DMS79 (cell line): ENCODE measurements at places on chromosomes 7 and 10.

DNA sequence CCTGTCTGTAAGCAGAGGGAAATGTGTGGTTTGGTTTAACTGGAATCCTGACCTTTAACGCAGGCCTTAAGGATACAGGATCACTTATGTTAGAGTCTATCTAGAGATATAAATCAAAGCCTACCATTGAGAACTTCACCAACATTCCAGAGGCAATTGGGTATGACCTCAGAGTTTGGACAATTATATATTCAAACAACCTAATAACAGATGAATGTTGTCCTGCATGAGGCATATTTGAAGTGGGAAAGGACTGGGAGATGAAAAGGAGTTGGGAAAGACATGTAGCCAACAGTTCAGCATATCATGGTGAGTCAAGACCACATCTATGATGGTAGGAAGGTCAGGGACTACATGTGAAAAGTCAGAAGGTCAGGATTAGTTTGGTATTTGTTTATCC, 274.2 kb downstream of the DOCK4 start:
- DNase-seq: no peak

- DNase-seq: no peak
Measured at GRCh38 chr10:128411643-128412042, 285.4 kb upstream of the MKI67 start.

- peak; percentile 94 for DNase-seq
Measured at GRCh38 chr7:43647673-43648472, 65.0 kb downstream of the STK17A start.

DNA sequence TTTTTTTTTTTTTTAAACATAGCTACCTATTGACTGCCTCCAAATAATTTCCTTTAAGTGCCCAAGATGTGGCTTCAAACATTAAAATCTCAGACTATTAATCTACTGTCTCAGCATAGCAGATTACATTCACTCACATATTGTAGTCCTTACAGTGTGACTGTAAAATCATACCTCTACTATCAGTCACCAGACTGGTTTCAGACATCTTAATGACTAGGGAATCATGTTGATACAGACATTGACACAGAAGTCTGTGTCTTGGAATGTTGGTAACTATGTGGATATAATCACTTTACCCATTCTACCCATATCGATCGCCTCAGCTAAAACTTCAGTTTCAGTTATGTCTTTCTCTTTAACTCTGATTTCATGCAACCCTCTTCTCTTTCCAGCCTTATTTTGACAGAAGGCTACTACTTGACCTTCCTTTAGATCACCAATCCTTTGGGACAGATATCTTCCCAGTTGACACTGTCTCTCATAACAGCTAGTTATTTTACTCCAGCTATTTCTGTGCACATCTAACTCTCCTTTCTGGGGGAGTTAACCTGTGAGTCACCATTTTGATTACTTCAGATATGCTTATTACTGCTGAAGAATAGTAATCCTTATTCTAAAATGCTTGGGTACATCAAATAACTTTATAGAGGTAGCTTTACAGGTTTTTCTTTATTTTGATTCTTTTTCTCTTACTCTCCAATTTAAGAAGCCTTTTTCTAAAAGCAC, 7.0 kb downstream of the TNKS2 start:
- DNase-seq: no peak

DNA sequence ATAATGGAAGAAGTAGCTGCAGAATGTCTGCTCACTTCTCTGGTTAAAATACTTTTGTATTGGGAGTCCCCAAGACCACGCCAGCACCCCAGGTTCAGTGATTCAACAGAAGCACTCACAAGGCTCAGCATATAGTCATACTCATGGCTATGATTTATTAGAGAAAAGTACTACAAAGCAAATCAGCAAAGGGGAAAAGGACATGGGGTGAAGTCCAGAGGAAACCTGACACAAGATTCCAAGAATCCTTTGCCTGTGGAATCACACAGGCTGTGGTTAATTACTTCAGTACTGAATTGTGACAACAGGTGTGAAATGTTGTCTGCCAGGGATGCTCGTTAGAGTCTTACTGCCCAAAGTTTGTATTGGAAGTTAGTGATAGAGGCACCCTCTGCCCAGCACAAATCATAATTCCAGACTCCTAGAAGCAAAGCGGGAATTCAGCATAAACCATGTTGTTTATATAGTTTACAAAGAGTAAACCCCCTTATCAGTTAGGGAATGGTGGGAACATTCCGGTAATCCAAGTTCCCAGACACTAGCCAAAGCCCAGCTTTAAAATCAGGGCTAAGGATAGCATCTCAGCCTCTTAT, 79.4 kb downstream of the HYCC1 start:
- DNase-seq: no peak

GRCh38 chr7:139246905-139247304, 15.9 kb downstream of the UBN2 start:
- no peak for DNase-seq

- no peak for DNase-seq
Measured at GRCh38 chr10:70566515-70567290, 35.8 kb downstream of the PRF1 start.

DNA sequence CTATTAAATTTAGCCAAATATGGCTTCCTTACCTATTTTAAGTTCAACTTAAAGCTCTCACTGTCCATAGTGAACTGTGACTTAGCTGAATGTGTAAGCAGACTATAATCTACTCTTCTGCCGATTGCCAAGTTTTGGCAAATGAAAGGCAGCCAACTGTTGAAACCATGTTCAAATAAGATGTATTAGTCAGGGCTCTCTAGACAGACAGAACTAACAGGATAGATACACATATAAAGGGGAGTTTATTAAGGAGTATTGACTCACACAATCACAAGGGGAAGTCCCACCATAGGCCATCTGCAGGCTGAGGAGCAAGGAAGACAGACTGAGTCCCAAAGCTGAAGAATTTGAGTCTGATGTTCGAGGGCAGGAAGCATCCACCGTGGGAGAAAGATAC, 837.7 kb upstream of the AUTS2 start:
- no peak for DNase-seq

DNA sequence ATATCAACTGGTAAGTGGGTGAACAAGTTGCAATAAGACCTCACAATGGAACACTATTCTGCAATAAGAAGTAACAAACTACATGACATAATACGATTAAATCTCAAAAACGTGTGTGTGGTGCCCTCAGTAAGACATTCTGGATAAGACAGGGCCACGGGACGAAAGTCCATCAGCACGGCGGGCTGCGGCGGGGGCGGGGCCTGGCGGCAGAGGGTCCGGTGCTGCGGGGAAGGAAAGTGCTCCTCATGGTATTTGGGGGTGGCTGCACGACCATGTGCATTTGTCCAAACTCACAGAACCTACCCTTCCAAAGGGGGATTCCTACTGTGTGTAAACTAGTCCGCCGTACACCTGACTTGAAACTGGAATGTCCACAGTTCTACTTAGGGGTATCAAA, 341.8 kb downstream of the TCERG1L start:
- DNase-seq: no peak

GRCh38 chr7:14806891-14807290, 95.7 kb downstream of the DGKB start:
- no peak for DNase-seq

DNA sequence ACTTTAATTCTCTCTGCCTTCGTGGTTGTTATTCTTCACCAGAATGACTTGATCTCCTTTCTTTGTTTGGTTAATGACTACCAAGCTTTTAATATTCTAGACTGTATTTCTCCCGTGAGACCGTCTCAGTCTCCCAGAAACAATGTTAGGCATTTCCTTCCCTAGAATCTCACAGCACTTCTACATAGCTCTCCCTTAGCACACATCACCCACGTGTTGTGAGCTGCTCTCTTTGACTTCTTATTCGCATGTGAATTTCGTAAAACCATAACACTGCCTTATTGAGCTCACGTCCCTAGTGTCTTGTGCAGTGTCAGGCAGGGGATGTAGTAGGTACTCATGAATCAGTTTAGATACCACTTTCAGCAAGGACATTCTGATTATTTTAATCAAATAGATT, 57.5 kb upstream of the MGAM2 start:
- DNase-seq: no peak

GRCh38 chr7:96067321-96067720, 254.6 kb downstream of the SLC25A13 start:
- no peak for DNase-seq

DNA sequence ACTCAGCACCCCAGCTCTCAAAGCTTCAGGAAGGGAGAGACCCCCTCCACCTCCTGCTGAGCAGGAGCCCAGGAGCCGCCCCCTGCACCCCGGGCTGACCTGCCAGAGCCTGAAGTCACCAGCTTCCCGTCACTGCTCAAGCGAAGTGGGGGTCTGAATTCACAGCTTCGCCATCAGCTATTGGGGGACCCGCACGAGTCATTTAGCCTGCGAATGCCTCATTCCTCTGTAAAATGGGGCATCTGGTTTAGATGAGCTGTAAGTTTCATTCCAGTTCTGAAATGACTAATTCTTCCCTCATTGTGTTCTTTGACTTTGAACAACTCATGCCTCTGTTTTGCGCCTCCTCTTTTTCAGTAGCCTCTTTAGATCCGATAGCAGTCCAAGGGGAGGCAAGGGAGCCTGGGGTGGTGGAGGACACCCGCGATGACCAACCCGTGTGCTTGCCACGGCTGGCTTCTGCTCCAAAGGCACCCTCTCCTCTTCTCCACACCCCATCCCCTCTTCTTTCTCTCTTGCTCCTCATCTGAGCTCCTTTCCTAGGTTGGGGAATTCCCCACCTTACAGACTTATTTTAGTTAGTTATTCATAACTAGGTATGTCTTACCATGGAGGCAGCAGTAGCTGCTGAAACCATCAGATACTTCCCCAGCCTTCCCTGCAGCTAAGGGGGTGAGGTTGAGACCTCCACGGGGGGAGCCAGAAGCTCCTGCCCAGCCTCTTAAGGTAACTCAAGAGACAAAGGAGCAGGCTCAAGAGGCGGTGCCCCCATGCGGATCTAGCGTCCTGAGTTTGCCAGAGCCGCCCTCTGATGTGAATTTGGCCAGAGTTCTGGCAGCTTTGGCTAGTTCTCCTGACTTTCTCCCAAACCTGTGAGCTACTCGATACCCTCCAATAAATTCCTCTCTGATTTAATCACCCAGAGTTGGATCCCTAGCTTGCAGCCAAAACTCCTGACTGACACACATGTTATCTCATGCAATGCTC, 47.7 kb downstream of the RBM17 start:
- DNase-seq: no peak

GRCh38 chr7:37181550-37181932, 267.1 kb downstream of the ELMO1 start:
- no peak for DNase-seq

DNA sequence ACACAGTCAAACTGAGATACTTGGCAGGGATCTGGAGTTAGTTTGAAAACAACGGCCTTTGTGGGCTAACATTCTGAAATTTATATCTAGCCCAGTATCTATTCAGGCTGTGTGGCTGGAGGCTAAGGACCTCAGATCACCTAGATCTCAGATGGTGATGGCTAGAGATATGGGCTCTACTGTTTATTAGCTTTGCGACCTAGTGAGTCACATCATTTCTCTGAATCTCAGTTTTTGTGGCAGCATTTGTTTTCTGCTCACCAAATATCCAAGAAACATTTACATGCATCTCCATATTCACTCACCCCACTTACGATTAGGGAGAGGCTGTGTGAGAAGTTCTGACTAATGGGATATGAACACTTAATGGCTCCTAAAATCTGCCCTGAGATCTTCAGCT, 503.9 kb downstream of the KIF20B start:
- no peak for DNase-seq

GRCh38 chr10:68957284-68957615, 1.3 kb downstream of the DDX21 start:
- DNase-seq: no peak

GRCh38 chr10:17655567-17656146, 11.7 kb downstream of the STAM start:
- no peak for DNase-seq

- DNase-seq: no peak
Measured at GRCh38 chr10:71346731-71347130, 27.7 kb downstream of the SLC29A3 start.

GRCh38 chr10:2985729-2986232, 81.6 kb upstream of the PFKP start:
- DNase-seq: peak; percentile 4

- no peak for DNase-seq
Measured at GRCh38 chr7:43655584-43655983, 72.7 kb downstream of the STK17A start.

DNA sequence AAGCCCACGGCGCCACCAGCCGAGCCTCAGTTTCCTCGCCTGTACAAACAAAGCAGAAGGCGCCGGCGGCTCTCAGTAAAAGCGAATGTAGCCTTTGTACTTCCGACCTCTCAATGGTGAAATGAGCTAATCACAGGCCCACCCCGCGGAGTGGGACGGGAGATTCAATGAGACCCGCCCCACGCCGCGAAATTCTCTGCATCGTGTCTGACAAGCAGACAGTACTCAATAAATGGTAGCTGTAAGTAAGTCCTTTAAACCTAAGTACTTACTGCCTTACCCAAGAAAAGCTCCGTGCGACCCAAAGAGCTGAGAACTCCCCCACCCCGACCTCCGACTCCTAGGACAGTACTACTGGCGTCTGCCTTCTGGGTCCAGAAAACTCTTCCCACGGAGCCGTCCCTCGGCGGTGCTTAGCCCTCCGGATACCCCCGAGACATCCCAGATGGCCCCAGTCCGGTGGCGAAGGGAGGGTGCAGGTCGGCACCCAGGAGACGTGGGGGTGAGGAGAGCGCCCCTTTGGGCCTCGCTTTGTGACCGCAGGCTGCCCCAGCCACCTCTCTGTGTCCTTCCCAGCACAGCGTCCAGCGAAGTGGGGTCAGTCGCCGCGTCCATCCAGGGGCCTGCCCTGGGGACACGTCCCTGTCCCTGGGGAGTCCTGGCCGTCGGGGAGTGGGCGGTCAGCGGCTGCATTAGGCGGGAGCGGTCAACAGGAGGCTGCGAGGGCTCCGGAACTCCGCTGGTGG, 972 bp upstream of the CXCL12 start:
- DNase-seq: no peak

DNA sequence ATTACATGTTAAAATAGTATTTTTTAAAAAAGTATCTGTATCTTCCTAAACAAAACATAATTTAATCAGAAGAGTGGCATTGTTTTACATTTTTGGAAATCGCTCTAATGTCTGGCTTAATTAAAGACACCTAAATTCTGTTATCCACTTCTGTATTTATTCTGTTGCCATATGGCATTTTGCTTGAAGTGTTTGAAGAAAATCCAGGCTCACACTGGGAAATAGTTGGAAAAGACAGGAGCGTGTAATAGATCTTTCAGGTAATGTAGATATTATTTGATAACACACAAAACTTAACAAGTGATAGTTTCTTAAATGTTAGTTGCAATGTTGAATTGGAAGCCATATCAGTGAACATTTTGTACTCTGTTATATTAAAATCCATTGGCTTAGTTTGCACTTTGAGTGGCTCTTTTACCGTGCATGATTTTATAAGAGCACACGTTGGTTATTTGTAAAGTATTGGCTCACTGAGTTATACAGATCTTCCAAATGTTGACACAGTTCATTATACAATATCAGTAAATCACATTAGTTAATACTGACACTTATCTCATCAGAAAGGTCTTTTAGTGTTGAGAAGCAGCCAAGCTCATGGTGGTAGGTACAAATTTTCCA, 128.4 kb upstream of the NPVF start:
- DNase-seq: no peak

DNA sequence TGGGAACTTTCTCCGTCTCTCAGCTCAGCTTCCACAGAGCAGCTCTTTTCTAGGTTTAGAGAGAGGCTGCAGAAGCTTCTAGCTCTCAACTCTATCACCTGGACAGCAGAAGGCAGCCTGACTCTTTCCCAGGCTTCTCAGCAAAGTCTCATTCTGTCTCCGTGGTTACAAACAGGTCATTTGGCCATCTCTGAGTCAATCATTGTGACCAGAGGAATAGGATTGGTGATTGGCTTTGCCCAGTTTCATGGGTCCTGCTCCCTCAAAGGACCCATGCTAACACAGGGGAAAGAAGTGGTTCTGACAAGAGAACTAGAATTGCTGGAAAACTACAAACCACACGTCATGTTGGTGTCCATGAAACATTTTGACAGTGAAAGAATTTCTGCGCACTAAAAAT, 43.6 kb downstream of the PRR15 start:
- DNase-seq: no peak
